ENCODE measurements at places on chromosomes 11 and 22.

DNA sequence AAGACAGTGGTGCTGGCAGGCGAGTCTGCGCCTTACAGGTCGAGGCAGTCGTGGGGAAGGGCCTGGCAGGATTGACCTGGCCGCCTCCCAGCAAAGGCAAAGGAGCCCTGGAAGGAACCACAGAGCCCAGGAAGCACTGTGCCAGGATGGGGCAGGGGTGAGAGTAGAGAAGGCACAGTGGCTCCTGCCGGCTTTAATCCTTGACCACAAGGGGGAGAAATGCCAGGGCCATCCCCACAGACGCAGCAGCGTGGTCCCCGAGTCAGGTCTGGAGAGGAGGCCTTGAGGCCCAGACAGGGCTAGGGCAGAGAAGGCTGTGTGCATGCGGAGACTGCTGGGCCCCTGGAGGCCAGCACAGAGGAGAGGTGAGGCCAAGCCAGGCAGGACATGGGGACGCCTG, 9.9 kb upstream of the NDUFS8 start:
- no peak for DNase-seq

DNA sequence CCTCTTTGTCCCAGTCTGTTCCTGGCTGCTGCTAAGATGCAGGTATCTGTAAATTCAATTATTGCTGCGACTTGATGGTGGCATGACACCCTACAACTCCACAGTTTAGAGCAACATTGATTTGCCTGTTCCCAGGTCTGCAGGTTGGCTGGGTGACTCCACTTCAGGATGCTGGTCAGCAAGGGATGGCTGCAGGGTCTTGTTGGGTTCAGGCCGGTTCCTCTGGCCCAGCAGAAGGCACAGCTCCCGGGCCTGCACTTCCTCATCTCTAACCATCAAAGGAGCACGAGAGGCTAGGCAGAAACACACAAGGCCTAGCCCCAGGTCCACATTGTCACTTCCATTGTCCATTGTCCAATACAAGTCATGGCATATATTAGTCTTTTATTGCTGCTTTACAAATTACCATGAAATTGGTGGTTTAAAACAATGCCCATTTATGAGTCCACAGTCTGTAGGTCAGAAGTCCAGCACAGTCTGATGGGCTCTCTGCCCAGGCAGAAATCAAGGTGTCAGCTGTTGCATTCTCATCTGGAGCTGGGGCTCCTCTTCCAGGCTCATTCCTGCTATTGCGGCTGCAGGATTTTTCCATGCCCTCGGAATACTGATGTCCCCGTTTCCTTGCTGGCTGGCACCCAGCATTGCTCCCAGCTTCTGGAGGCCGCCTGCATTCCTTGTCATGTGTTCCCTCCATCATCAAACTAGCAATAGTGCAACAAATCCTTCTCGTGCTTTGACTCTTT, 96.6 kb upstream of the LMO1 start:
- DNase-seq = no peak

DNA sequence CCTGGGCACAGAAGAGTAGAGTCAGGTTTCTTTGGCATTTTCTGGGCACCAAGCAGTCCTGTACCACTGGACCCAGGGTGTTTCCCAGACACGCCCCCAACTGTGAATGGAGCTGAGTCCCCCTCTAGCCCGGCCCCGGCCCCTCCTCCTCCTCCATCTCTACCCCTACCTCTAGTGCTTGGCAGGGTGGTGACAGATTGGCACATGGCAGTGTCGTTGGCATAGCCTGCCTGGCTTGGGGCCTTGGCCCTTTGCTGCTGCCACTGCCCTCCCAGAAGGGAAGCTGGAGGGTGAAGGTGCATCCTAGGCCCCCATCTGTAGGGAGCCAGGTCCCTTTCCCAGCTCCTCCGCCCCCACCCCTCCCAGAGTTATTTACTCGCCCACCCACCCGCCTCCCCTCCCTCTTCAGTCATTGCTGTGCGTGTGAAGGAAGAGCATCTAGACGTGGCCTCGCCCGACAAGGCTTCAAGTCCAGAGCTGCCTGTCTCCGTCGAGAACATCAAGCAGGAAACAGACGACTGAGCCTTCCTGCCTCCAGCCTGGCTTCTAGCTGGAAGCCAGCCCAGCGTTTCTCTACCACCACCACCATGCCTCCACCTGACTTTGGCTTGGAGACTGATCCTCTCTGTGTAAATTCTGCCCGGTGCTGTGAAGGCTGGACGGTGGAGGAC, 10.9 kb downstream of the CHADL start:
- no peak for DNase-seq

GRCh38 chr22:43222262-43222661, 35.3 kb upstream of the TTLL12 start:
- no peak for DNase-seq

- no peak for DNase-seq
Measured at GRCh38 chr11:125605417-125605816, 12.8 kb downstream of the STT3A start.
